ENCODE measurements at places on chromosomes 3 and 15. TPM values are rescaled to one million over a fixed set of nuclear protein-coding genes. Genes with fewer than 3 reads are reported as not detected.

RTP4 gene
- total RNA-seq: 2.8 TPM

ANKRD34C gene
- not detected for total RNA-seq

DNAH1 gene
- total RNA-seq: 2.6 TPM

RPL14 gene
- total RNA-seq: 2,207 TPM

- H3K27me3 ChIP-seq: no peaks in the 10 kb centered on the region
- no peaks in the 10 kb centered on the region for H3K36me3 ChIP-seq
- no peak overlapping the region for H3K4me3 ChIP-seq
- H3K4me1 ChIP-seq: no peaks in the 10 kb centered on the region
Measured at GRCh38 chr3:81289676-81290075, 471.8 kb downstream of the GBE1 start.

DNA sequence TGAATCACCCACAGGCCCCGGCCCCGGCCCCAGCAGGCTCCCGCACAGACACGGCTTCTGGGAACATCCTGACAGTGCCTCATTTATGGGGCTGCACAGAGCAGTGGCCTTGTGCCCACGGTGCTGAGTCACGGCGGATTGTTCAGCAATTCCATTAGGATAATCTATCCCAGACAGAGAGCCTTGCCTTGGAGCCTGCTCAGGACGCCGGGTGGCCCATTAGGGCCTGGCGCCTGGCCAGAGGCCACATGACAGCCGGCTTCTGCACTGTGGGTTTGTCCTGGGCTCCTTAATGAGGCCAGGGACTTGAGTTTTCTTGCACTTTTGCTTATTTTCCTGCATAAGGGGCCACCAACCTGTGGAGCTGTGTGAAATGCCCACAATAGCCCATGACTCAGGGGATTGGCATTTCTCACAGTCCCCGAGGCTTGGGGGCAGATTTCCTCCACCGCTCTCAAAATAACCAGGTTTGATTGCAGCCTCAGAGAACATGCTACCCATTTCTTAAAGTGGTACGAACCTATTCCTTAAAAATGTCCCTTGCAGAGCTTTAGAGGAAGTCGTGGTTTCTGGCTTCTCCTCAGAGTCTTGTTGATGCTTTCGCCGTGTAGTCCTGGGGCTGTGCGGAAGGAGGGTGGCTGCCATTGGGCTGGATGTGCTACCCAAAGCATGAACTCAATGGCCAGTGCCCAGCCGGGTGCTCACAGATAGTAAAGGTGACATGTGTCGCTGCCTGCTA is 19.0 kb downstream of the SYNM start:
- peak; percentile 75 for DNase-seq
- H3K27me3 ChIP-seq: no peaks in the 10 kb centered on the region
- peaks cover 6% of the 10 kb centered on the region for H3K36me3 ChIP-seq
- H3K27ac ChIP-seq: peak overlapping the region; percentile 74
- peak overlapping the region; percentile 54 for H3K4me3 ChIP-seq
- peaks cover 50% of the 10 kb centered on the region for H3K4me1 ChIP-seq

DNA sequence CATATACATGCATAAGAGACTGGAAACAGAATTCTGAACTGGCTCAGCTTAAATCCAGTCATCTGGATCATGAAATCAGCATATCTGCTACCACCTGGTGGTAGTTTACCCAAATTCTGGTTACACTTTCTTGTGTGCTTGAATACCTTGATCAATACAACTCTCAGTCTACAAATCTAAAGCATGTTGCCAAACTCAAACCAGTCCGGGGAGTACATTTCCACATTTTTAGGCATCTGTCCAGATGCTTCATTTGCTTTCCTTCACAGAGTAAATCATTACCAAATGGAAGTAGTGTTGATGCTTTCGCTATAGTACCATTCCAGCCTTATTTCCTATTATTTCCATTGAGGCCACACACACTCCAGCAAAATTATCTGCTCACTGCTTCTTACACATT is 126.4 kb downstream of the P2RY1 start:
- no peak overlapping the region for H3K27ac ChIP-seq
- no peak for DNase-seq
- no peaks in the 10 kb centered on the region for H3K4me1 ChIP-seq
- no peaks in the 10 kb centered on the region for H3K27me3 ChIP-seq
- no peaks in the 10 kb centered on the region for H3K36me3 ChIP-seq

DNA sequence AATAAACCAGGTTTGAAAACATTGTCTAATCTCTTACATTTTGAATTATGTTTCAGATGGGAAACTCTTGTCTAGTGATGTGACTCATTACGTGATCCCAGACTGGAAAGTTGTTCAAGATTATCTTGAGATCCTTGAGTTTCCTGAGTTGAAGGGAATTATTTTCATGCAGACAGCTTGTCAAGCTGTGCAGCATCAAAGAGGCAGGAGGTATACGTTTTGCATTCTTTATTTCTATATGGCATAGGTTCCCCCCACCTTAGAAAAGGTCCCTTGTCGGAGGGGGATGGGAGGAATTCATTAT is 1.5 kb downstream of the DIS3L start:
- peak overlapping the region; percentile 90 for H3K4me3 ChIP-seq
- H3K27ac ChIP-seq: peak overlapping the region; percentile 87
- no peak for DNase-seq
- H3K4me1 ChIP-seq: peaks cover 40% of the 10 kb centered on the region
- peaks cover 9% of the 10 kb centered on the region for H3K36me3 ChIP-seq
- H3K27me3 ChIP-seq: no peaks in the 10 kb centered on the region

GRCh38 chr3:60989626-60990441 is 261.4 kb downstream of the FHIT start:
- H3K36me3 ChIP-seq: peaks cover 3% of the 10 kb centered on the region
- no peak for DNase-seq
- H3K27ac ChIP-seq: no peak overlapping the region
- no peaks in the 10 kb centered on the region for H3K27me3 ChIP-seq
- peaks cover 11% of the 10 kb centered on the region for H3K4me1 ChIP-seq

DNA sequence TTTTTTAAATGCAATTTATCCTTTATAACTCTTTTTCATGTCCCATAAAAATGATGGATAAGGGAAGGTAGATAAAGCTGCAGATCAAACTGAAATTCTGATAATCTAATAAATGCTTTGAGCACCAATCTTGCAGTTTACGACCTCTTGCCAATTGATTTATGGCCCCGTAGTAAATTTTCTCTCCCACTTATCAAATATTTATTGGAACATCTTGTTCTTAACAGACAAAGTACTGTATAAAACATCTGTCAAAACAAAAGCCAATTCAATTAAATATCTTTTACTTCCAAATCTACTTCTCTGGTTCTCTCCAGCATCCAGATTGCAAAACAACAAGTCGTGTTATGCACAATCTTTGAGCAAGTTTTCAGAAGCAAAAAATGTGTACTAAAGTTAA is 34.6 kb downstream of the POLR2M start:
- no peaks in the 10 kb centered on the region for H3K4me1 ChIP-seq
- H3K27ac ChIP-seq: no peak overlapping the region
- H3K27me3 ChIP-seq: no peaks in the 10 kb centered on the region
- DNase-seq: no peak
- H3K36me3 ChIP-seq: no peaks in the 10 kb centered on the region
